ENCODE measurements at places on chromosomes 5 and 9. TPM values are rescaled to one million over a fixed set of nuclear protein-coding genes. Genes with fewer than 3 reads are reported as not detected.

DNA sequence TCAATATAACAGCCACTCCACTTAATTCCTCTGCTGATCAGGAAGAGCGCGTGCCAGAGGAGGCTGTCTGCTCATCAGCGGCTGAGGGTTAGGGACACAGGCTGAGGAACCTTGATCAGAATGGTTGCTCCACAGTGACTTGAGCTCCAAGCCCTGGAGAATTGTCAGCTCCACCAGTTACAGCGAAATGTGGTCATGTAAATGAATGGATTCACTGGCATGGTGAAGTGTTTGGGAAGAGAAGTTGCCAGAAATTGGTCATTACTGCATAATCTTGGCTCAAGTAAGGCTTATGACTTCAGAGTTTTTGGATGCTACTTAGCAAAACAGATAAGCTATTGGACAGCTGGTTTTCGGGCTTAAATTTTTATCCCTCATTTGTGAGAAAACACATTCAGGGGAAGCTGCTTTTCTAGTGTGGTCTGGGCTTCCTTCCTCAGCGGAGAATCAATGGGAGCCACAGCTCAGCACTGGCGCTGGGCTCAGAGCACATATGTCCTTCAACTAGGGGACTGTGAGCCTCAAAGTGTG is 65.0 kb downstream of the PRRT1B start:
- peaks cover 25% of the 10 kb centered on the region for H3K4me1 ChIP-seq
- peak overlapping the region; percentile 53 for H3K27ac ChIP-seq
- no peak overlapping the region for H3K4me3 ChIP-seq
- no peaks in the 10 kb centered on the region for H3K27me3 ChIP-seq

DNA sequence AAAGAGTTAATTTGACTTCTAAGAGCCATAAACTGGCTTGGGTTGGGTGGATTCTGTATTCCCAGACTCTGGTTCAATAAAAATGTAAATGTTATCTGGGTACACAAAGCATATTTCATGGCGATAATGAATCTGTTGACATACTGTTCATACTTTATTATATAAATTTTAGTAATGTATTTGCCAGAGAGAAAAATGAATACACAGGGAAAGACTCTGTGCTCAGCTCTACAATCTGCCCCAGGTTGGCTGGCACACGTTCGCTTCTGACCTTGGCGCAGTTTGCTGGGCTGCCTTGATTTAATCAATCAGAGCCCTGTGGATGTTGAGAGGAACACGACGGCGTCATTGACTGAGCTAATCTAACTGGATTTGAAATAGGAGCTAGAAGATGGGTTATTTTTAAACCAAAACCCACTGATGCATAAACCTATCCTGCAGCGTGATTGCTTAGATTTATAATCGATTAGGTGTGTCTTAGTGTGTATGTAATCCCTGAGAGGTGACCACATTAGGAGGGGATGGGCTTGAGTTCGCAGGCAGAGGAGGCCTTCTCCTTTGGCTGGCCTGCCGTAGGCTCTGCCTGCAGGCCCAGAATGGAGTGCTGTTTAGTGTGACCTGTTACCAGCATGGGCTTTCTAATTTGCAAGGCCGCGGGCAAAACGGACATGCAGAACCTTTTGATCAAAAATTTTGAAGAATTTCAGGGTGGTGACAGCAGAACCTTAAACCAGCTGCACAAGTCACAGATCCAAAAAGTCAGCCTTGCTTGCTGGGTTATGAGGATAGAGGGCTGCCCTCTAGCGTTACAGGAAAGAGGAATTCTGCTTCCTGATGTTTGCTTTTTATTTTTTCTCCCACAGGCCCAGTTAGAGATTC is 3.9 kb upstream of the ADCY2 start:
- no peak overlapping the region for H3K27ac ChIP-seq
- H3K27me3 ChIP-seq = peaks cover 31% of the 10 kb centered on the region
- no peaks in the 10 kb centered on the region for H3K36me3 ChIP-seq
- no peak for DNase-seq
- no peaks in the 10 kb centered on the region for H3K4me1 ChIP-seq

DNA sequence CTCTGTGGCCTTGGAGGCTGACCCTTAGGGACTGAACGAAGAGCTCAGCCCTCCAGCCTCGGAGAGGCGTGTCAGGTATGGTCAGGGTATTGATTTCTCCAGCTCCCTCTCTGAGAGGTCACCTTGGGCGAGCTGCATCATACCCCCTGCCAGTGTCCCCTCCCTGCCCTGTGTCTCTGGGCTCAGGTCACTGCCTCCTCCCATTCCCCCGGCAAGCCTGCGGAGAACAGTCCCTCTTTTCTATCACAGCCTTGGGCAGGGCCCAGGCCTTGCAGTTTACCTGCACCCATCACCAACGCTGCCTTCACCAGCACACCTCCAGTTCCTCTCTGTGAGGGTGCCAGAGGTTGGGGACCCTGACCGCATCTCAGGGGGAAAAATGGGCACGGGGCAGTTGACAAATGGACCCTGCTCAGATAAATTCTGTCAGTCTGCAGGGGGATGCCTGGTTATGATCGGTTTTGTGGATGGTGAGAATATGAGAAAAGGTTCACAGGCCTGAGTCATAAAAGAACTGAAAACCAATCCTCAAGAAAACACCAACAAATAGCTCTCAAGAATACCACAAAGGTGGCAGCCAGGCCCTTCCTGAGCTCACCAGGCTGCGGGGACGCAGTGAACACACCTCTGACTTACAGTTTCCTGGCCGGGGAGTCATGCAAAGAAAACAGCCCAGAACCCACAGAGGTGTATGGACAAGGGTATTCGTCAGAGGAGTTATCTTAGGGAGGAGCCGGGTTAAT is 24.7 kb upstream of the RXRA start:
- no peak overlapping the region for H3K4me3 ChIP-seq
- H3K27me3 ChIP-seq = no peaks in the 10 kb centered on the region
- no peaks in the 10 kb centered on the region for H3K4me1 ChIP-seq
- no peak overlapping the region for H3K27ac ChIP-seq

GRCh38 chr5:89407054-89407453 is 524.1 kb upstream of the MEF2C start:
- no peaks in the 10 kb centered on the region for H3K4me1 ChIP-seq
- DNase-seq = no peak
- no peak overlapping the region for H3K4me3 ChIP-seq
- H3K27me3 ChIP-seq = no peaks in the 10 kb centered on the region
- no peaks in the 10 kb centered on the region for H3K36me3 ChIP-seq

- DNase-seq = no peak
- no peak overlapping the region for H3K27ac ChIP-seq
These were observed 156.4 kb upstream of the ADRA1B start for GRCh38 chr5:159759791-159760290.

DNA sequence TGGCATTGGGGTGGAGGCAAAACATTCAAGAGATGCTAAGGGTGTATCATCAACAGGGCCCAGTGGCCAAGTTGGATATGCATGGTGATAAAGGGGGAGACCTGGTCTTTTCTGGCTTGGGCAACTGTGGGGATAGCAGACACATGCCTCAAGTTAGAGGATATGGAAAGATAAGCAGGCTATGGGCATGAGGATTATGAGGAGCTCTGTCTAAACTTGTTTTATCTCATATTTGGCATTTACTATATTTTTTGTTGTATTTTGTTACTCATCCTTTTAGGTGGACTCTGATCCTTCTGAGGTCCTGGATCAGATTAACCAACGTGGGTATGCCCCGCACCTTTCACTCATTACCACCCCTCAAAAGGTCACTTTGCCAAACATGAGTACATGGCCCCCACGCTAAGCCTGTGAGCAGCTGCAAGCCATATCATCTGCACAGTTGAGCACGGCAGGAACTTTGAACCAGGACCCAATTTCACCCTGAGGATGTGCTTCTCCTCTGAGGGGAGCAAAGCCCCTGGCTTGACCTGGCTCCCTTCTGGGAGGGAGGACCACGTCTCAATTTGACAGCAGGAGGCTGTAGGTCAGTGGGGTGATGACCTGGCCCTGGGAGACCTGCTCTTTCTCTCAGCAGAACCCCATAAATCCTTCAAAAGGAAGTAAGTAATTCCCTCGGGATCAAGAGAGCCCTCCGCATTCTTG is 71.1 kb upstream of the CD180 start:
- H3K27me3 ChIP-seq = no peaks in the 10 kb centered on the region
- DNase-seq = no peak
- H3K4me1 ChIP-seq = peaks cover 29% of the 10 kb centered on the region
- peak overlapping the region; percentile 75 for H3K27ac ChIP-seq

GRCh38 chr5:132389585-132390286 is 20.2 kb downstream of the SLC22A5 start:
- peak overlapping the region; percentile 88 for H3K27ac ChIP-seq
- peaks cover 48% of the 10 kb centered on the region for H3K4me1 ChIP-seq
- H3K4me3 ChIP-seq = no peak overlapping the region
- H3K27me3 ChIP-seq = no peaks in the 10 kb centered on the region
- H3K36me3 ChIP-seq = peaks cover 35% of the 10 kb centered on the region

GRCh38 chr9:14314929-14315874 is 1.3 kb upstream of the NFIB start:
- no peaks in the 10 kb centered on the region for H3K36me3 ChIP-seq
- H3K4me3 ChIP-seq = peak overlapping the region; percentile 73
- peak overlapping the region; percentile 96 for H3K27ac ChIP-seq
- H3K4me1 ChIP-seq = peaks cover 30% of the 10 kb centered on the region
- H3K27me3 ChIP-seq = no peaks in the 10 kb centered on the region
- DNase-seq = peak; percentile 97

DNA sequence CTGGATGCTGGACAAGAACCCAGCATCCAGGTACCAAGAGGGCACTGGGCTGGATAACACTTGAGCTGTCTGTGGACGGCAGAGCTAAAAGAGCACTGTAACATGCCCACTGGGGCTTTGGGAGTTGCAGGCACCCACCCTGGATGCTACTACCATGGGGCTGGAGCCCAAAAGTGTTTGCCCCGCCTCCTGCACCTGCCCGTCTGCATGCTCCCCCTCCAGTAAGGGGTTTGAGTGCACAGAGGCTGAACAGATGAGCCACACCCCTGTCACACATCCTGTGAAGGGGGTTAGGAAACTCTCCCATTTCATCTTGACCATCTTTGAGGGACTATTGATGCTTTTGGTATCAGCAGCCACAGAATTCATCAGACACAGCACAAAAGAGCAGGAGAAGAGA is 69.0 kb downstream of the LIX1 start:
- DNase-seq = no peak
- peaks cover 3% of the 10 kb centered on the region for H3K27me3 ChIP-seq
- no peak overlapping the region for H3K27ac ChIP-seq
- H3K4me3 ChIP-seq = no peak overlapping the region

GRCh38 chr9:127159949-127160610 is 37.6 kb upstream of the ANGPTL2 start:
- no peak overlapping the region for H3K27ac ChIP-seq
- H3K27me3 ChIP-seq = no peaks in the 10 kb centered on the region
- H3K4me3 ChIP-seq = no peak overlapping the region
- DNase-seq = peak; percentile 54
- no peaks in the 10 kb centered on the region for H3K36me3 ChIP-seq
- peaks cover 4% of the 10 kb centered on the region for H3K4me1 ChIP-seq

GRCh38 chr9:104177676-104178075 is 83.6 kb downstream of the SMC2 start:
- H3K36me3 ChIP-seq = no peaks in the 10 kb centered on the region
- no peaks in the 10 kb centered on the region for H3K27me3 ChIP-seq
- H3K4me3 ChIP-seq = no peak overlapping the region
- no peaks in the 10 kb centered on the region for H3K4me1 ChIP-seq
- no peak for DNase-seq
- no peak overlapping the region for H3K27ac ChIP-seq

GRCh38 chr5:139664086-139664693 is 16.0 kb downstream of the CXXC5 start:
- no peak overlapping the region for H3K4me3 ChIP-seq
- H3K4me1 ChIP-seq = peaks cover 75% of the 10 kb centered on the region
- no peaks in the 10 kb centered on the region for H3K27me3 ChIP-seq
- peak overlapping the region; percentile 42 for H3K27ac ChIP-seq
- H3K36me3 ChIP-seq = no peaks in the 10 kb centered on the region

DNA sequence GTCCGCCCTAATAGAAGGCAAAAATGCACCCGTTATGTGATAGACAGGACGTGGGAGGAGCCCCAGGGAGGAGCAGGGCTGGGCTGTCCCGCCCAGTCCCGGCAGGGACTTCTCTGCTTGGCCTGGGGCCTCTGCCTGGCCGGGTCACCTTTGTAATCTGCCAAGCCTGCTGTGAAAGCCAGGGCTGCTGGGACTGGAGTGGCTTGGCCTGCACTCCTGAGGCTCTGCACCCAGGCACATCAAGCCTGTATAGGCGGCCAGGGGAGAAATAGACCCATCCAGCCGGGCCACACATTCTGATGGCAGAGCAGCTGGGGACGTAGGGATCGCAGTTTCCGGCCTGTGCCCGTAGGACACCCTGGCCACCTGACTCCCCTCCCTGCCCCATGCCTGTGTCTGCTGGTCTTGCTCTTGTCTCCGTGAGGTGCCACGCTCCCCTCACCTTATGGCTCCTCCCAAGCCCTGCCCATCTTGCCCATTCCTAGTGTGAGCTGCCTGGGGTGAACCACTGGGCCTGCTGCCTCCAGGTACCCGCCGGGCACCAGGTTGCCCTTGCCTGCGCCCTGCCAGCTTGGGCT is 28.1 kb downstream of the DYNC2I2 start:
- no peaks in the 10 kb centered on the region for H3K27me3 ChIP-seq
- H3K27ac ChIP-seq = no peak overlapping the region
- peaks cover 100% of the 10 kb centered on the region for H3K36me3 ChIP-seq
- no peak for DNase-seq

DNA sequence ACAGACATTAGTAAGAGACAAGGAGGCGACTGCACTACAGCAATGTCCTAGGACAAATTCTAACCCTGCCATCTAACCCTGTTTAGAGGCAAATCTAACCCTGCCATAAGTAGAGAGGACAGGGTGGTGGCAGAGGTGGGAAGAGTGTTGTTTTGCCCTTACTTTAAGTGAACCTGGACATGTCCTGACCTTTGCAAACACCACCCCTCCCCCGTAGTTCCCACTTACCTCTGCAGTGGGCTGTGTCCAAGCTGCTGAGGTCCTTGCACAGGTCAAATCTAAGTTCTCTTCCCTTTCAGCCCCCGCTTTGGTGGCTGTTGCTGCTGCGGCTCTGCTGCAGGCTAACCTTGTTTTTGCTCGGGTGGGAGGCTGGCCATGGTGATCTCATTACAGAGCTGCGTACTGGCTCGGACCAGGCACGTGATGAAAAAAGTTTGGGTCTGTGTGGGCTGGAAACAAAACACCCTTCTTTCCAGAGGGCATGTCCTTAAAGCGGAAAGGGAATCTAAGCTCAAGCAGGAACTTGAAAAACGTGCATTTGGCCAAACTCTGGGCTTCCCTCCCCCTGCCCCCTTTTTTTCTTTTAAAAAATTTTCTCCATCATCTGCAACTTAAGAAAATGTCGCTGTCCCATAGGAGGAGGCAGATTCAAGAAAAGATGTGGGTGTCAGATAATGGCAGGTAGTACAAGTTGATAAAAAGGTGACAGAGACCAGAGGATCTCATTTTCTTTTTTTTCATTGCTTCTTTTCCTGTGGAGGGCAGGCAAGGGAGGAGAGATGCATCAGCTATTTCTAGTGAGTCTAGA is at the start of gene FAXDC2:
Gene FAXDC2 (minus strand): TSS at position 349 of the 808 bp plus-strand sequence. CDS start 12,425 bp downstream, outside the sequence.
- peak within 1 kb of the TSS; percentile 85 for H3K27ac ChIP-seq
- no peaks in the 10 kb centered on the region for H3K27me3 ChIP-seq
- H3K4me1 ChIP-seq = peaks cover 26% of the 10 kb centered on the region
- DNase-seq = peak; percentile 81
- no peaks in the 10 kb centered on the region for H3K36me3 ChIP-seq

GRCh38 chr5:127615916-127616315 is 33.0 kb upstream of the CTXN3 start:
- no peaks in the 10 kb centered on the region for H3K27me3 ChIP-seq
- no peak overlapping the region for H3K4me3 ChIP-seq

GRCh38 chr5:123209502-123210027 is 120.5 kb downstream of the PRDM6 start:
- DNase-seq = no peak
- H3K27me3 ChIP-seq = no peaks in the 10 kb centered on the region
- no peak overlapping the region for H3K4me3 ChIP-seq
- H3K4me1 ChIP-seq = no peaks in the 10 kb centered on the region

F2RL1 gene
- 8.0 TPM for total RNA-seq

SMIM33 gene
- total RNA-seq = not detected

FCN2 gene
- total RNA-seq = not detected

HMMR gene
- 1.6 TPM for total RNA-seq

BSPRY gene
- total RNA-seq = 10.8 TPM

TRIM36 gene
- 3.7 TPM for total RNA-seq

GOLGA2 gene
- 88.7 TPM for total RNA-seq

Measured in upper lobe of right lung (tissue), 1 donor.